Ecto neural progenitor cell (in vitro differentiated cells): ENCODE measurements at places on chromosomes 3 and 15.

DNA sequence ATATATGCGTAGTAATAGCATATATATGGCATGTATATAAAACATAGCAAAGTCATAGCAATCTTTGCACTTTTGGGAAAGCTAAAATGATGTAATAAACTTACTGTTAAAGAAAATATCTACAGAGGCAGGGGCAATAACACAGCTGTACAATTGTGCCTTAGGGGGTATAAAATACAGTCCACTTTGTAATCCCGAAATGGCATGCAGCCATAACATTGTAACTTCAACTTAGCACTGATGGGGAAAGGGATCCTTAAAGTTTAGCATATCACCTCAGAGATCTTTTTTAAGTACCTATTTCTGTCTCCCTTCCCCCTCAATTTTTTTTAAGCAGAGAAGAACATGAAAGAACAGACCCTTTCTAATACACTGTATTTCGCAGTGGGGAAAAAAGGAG, 40.8 kb downstream of the PLD1 start:
- DNase-seq, result no peak

DNA sequence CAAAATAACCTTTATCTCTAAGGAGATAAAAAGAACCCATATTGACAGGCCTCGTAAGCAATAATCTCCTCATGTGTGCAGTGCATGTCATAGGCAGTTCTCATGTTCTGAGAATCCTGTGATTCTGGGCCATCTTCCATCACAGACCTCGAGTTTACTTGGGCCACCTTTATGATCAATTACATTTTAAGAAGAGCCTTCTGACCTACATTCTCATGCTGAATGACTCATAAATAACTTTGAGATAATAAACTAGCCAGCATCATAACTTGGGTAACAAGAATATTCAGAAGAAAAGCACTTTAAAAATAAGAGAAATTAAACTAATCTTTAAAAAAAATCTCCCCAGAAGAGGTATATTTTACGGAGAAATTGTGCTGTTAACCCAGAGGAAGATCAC, 310.7 kb upstream of the ZNF717 start:
- no peak for DNase-seq

GRCh38 chr3:57038466-57039164, 21.8 kb upstream of the SPATA12 start:
- DNase-seq, result no peak

GRCh38 chr15:36110659-36110993, 468.8 kb upstream of the CDIN1 start:
- no peak for DNase-seq

GRCh38 chr3:128706086-128706615, 19.8 kb upstream of the RAB7A start:
- DNase-seq, result no peak

- DNase-seq, result no peak
Measured at GRCh38 chr3:171417813-171418212, 42.4 kb downstream of the TNIK start.

DNA sequence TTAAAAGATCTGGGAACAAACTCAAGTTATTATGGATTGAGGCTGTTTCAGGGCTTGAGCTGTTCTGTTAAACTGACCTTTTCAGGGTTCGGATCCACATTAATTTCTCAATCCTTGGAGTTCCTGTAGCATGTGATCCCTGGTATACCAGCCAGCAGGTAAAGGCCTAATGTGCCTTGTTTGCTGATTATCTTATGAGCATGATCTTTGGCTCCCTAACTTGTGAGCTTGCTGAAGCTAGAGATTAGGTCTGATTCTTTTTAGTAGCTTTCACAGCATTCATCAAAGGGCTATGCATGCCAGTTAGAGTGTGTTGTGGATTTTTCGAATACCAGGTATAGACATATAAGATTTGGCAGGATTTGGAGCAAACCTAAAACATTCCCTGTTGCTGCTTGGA, 10.3 kb downstream of the CORO2B start:
- no peak for DNase-seq

- DNase-seq, result no peak
Measured at GRCh38 chr3:125037498-125038150, 18.2 kb downstream of the HEG1 start.

GRCh38 chr3:72081471-72082185, 296.7 kb upstream of the PROK2 start:
- DNase-seq, result no peak

DNA sequence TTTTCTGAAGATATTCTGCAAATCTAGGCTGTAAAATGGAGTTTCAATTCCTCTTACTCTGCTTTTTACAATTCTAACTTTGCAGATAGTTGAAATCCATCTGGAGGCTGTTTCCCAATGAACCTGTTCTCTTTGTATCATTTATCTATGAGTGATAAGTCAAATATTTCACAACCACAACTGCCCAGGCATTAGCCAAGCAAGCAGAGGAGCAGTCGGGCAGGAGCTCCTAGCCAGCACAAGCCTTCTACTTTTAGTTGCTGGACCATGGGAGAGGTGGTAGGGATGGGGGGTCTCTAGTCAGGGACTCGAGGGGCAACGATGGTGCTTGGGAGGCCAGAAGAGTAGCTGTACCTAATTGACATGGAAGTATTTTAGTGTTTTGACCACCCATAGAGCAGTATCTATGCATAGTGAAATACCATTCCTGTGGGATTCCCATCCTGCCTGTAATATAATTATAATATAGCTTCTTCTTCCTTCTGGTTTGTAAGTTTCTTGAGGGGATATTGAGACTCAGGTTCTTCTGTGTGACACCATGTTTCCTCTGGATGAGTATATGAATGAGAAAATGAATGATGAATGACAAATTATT, 353.5 kb upstream of the IL12A start:
- no peak for DNase-seq

GRCh38 chr15:69082554-69082953, 68.1 kb downstream of the NOX5 start:
- DNase-seq, result no peak

GRCh38 chr3:115146032-115146417, 1.1 kb downstream of the ZBTB20 start:
- peak; percentile 48 for DNase-seq
